ENCODE measurements at places on chromosomes 6 and 20.

DNA sequence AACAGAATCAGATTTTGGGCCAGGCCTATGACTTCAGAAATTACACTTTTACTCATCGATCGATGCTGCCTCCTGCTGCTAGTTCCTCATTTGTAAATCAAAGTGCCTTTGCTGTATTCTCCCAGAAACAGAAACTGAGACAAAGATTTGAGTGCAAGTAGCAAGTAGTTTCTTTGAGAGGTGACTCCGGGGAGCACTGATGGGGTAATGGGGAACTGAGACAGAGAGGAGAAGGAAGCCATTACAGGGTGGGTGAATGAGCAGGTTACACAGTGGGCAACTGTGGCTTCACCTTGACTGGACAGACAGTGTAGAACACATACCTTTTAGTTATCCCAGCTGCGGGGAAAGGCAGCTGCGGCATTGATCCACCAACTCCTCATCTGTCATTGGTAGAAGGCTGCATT lies 9.7 kb upstream of the CD40 start:
- no peak for DNase-seq

GRCh38 chr6:45655745-45656476 lies 278.2 kb upstream of the SUPT3H start:
- DNase-seq: no peak

DNA sequence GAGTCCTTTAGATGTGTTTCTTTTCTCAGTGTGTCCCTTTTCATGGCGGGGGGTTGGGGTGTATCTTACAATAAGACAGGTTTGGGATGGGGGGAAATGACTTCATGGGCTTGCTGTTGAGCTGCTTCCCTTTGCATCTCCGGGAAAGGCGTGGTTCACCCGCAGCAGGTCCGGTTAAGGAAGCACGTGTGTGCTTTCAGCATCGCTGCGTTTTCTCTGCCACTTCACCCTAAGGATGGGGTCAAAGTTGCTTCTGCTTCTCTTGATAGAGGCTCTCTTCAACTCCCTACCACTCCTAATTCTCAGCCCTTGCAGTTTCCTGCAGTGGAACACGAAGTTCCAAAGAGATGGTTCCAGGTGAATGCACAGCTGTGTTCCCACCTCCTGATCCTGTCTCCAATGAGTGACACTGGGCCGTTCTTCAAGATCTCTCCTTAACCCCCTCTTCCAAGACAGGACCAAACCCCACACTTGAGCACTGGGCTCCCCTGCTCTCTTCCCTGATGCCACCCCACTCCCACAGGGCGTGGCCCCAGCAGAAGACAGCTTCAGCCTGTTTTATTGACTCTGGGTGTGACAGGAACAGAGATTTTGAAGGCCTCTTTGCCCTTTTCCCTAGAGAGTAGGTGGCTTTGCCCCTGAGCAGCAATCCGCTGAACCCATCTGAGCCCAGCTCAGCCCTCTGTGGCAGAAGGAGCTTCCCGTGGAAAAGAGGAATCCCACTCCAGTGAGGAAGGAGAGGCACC lies 85.2 kb downstream of the PLEKHG1 start:
- DNase-seq: no peak

- no peak for DNase-seq
These were observed 118.5 kb upstream of the MMS22L start for GRCh38 chr6:97401533-97401932.

DNA sequence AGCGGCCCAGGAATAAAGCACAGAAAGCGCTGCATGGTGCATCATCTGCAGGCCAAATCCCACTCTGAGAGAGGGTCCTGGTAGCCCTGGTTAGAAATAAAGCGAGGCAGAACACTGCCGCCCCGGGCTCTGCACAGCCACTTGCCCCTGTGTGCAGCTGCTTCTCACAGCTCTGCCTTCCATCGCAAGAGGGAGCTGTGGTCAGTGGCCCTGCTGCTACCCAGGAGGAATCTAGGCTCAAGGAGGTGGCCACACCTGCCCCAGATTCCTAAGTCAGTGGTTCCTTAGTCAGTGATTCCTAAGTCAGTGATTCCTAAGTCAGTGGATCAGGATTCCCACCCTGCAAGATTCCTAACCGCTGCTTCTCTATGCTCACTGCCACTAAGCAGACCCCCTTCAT lies 8.8 kb downstream of the CDH4 start:
- no peak for DNase-seq

DNA sequence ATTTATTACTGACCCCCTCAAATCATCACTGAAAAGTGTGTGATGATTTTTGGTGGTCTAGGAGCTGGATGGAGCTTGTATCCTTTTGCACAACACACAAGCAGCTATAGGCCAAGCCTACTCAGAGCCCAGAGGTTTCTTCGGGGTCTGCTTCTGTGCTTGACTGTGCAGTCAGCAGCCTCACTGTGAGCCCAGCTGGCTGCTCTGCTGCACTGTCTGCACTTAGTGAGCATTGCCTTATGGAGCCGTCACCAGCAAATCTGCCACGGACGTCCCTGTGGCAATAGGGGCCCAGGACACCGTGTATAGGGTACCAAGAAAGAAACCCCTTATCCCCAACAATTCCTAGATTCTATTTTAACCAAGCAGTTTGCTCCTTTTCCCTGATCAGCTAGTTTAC lies 38.6 kb upstream of the GMPR start:
- no peak for DNase-seq

GRCh38 chr6:143984666-143985065 lies 23.4 kb downstream of the PLAGL1 start:
- DNase-seq: no peak

DNA sequence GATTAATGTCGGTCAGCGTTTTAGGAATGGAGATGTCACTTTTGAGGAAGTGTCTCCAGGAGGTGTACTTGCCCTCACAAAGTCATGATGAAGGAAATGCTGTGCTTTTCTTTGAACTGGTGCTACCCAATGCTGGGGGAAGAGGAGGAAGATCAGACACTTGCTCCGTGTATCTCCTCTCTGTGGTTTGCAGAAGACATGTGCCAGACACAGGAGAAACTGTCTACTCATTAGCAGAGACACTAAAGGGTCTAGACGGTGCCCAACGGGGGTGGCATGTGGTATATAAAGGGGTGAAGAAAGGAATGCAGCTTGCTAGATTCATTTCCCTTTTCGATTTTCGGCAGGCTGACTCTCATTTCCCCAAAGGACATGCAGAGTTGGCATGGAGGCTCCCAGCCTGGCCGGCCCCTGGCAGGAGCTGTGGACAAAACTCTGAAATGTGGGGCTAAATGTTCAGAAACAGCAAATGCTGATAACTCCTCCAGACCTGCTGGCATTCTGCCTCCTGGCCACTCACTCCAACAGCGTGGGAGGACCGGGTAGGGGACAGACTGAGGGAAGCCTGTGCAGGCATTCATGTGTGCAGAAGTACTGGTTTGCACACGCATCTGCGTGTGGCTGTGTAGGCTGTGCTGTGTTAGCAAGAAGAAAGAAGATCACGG lies 59.6 kb upstream of the QKI start:
- DNase-seq: no peak

DNA sequence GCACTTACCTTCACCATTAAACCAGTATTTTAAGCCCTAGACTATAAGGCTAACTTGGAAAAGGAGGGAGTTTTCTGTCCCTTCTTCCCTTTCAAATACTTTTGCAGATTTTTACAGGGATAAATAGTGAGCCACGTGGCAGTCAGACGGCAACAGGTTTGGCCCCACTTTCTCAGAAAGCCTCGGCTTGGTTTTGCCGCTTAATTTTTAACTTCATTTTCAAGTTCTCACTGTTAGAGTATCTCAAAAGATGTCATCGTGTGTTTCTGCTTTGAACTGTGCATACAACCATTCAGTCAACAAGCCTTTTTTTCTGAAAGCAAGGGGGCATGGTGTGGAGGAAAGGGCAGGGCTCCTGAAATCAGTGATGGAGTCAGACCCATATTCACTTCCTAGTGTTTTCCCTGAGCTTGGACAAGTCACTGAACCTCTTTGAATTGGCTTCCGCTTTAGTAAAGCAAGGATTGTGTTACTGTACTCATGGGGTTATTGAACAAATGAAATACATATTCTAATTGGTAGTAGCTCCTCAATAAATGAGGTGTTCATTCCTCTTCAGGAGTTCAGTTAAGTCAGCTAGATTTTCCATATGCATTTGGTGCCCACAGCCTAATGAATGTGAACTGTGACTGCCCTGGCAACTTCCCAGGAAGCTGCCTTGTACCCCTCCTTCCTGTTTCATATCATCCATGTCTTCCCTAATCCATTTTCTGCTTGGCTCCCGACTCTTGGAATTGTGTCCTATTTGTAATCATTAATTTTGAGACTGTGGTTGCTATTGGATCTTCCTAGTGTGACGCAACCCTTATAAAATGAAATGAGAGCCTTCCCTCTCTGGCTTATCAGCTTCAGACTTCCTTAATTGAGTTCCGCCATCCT lies at the start of gene SLC17A2:
SLC17A2 (minus strand) TSS at position 160 of the 879 bp plus-strand sequence. CDS start 4,895 bp downstream, outside the sequence.
- no peak for DNase-seq

DNA sequence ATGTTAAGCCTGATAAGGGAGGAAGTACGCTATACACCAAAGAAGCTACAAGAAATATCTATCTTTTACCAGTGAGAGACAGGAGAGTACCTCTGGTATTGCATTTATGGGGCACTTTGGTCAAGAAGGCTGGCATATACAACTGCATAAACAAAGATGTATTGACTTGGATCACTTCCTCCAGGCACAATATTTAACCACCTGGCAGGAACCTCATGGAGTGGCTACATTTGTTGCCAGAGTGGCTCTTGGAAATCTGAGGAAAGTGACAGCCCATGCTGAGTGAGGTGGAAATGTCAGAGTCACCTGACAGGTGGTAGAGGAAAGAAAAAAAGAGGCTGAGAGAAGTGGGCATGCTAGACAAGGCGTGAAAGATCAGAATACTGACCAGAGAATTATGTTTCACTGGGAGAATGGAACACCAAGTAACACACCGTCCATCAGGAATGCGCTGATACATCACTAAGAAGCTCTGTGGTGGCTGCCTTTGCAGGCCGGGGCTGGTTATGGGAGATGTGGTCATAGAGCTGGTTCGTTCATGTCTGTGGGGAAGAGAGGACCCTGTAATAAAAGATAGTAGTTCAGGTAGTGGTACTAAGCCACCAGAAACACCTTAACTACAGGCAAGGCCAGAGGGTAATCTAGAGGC lies 61.4 kb upstream of the UFL1 start:
- no peak for DNase-seq

DNA sequence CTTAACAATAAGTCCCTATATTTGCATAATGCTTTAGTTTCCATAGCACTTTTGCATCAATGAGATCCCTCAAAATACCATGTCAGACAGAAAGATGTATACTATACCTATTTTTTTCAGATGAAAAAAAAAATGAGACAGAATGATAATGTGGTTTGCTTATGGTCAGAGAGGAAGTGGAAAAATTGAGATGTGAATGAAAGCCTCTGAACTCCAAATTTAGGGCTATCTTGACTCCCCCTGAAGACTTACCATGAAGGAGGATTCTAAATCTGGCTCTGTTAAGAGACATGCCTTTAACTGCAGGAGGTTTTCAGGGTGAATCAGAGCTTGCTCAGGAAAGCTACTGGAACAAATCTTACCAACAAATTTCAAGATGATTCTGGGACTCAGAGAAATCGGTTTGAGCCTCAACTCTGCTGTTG lies 176.2 kb downstream of the ISM1 start:
- no peak for DNase-seq

- no peak for DNase-seq
These were observed 660 bp downstream of the STXBP5 start for GRCh38 chr6:147204843-147205311.

- no peak for DNase-seq
These were observed 954.0 kb upstream of the MAP3K7 start for GRCh38 chr6:91540902-91541301.

GRCh38 chr20:44963325-44964215 lies 2.7 kb upstream of the STK4 start:
- DNase-seq: no peak

DNA sequence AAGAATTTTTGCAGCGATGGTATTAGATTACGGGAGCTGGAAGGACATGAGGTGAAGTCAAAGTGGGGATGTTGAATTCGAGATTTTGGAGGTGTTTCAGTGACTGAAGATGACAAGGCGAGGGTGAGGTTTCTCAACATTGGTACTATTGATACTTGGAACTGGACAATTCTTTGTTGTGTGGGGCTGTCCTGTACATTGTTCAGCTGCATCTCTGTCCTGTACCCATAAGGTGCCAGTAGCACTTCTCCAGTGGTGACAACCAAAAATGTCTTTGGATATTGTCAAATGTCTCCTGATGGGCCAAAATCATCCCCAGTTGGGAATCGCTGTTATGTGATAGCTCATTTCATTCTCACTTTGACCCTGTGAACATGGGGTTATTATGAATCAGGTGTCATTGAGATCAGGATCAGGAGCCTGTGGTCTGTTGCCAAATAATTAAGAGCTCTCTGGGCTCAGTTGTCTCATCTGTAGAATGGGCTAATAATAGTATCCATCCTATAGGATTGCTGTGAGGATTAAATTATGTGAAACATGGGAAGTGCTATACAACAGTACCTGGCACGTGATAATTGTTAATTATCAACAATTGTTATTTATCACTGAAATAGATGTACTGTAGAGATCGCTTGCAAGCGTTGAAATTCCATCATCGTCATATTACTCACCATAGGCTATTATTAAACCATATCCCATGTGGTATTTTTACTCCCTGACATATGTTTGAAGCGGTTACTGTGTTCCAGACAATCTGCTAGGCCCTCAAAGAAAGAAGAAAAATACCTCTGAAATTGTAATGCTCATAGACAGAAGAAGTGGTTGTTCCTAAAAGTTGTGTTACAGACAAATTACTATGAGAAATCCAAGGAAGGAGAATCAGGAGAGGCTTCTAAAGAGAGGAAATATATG lies 48.5 kb upstream of the TTPAL start:
- no peak for DNase-seq

DNA sequence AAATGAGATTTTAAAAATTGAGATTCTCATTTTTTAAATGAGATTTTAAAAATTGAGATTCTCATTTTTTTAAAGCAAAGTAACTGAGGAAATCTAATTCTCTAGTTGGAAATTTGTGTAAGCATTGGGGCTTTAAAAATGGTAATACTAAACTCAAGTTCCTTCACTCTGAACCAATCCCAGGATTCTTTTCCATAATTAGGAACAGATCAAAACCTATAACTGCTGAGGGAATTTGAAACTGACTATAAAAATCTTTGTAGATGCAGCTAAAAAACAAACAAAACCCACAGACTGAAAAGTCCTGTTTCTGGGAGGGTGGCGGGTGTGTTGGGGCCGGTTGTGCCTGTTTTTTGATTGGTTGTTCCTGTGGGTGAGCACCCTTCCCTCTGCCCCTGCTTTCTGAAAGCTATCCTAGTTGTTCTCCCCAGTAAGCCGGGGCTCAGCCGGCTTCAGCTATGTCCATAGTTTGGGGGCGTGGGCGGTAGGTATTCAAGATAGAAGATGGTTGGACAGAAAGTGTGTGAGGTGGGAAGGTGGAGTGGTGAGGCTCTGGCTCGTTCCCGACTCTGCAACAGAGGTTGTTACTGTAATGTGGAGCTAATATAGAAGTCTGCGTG lies 49.3 kb downstream of the GFRA4 start:
- no peak for DNase-seq

Measured in activated CD8-positive, alpha-beta memory T cell treated with anti-CD3 and anti-CD28 coated beads for 4 hours (primary cell).